Activated B cell treated with CpG ODN at 0.5 μM for 24 hours (primary cell): ENCODE measurements at places on chromosomes 12 and 14. TPM values are rescaled to one million over a fixed set of nuclear protein-coding genes. Genes with fewer than 3 reads are reported as not detected.

The TBX3 gene
- not detected in 2 replicates for total RNA-seq

GRCh38 chr12:79227091-79227490, 362.5 kb downstream of the SYT1 start:
- no peak overlapping the region for H3K27ac ChIP-seq
- no peaks in the 10 kb centered on the region for H3K36me3 ChIP-seq
- no peak for DNase-seq
- H3K27me3 ChIP-seq: no peaks in the 10 kb centered on the region
- no peak overlapping the region for H3K4me3 ChIP-seq
- no peaks in the 10 kb centered on the region for H3K4me1 ChIP-seq

- H3K27ac ChIP-seq: no peak overlapping the region
- no peak for DNase-seq
- no peaks in the 10 kb centered on the region for H3K27me3 ChIP-seq
- peaks cover 35% of the 10 kb centered on the region for H3K36me3 ChIP-seq
- no peak overlapping the region for H3K4me3 ChIP-seq
Observed at GRCh38 chr14:75153295-75153694, 23.1 kb downstream of the TMED10 start.

The ITGA7 gene
- 1.4 and 2.1 TPM in 2 replicates for total RNA-seq

GRCh38 chr14:93430315-93431035, at the start of gene UNC79:
Gene UNC79 (plus strand): TSS chr14:93430939. CDS start chr14:93431030, 91 bp downstream.
- H3K27ac ChIP-seq: no peak within 1 kb of the TSS
- H3K27me3 ChIP-seq: peaks cover 40% of the 10 kb centered on the region
- no peak within 1 kb of the TSS for H3K4me3 ChIP-seq
- peaks cover 4% of the 10 kb centered on the region for H3K4me1 ChIP-seq
- no peak for DNase-seq

- H3K4me3 ChIP-seq: no peak overlapping the region
- no peaks in the 10 kb centered on the region for H3K36me3 ChIP-seq
- peaks cover 6% of the 10 kb centered on the region for H3K4me1 ChIP-seq
- no peak for DNase-seq
Observed at GRCh38 chr14:73833530-73834260, 17.9 kb upstream of the PTGR2 start.

- H3K27me3 ChIP-seq: no peaks in the 10 kb centered on the region
- peaks cover 6% of the 10 kb centered on the region for H3K4me1 ChIP-seq
- no peak overlapping the region for H3K4me3 ChIP-seq
- DNase-seq: no peak
Observed at GRCh38 chr14:50355692-50356091, 41.0 kb downstream of the CDKL1 start.

The OXA1L gene
- 174 and 190 TPM in 2 replicates for total RNA-seq

DNA sequence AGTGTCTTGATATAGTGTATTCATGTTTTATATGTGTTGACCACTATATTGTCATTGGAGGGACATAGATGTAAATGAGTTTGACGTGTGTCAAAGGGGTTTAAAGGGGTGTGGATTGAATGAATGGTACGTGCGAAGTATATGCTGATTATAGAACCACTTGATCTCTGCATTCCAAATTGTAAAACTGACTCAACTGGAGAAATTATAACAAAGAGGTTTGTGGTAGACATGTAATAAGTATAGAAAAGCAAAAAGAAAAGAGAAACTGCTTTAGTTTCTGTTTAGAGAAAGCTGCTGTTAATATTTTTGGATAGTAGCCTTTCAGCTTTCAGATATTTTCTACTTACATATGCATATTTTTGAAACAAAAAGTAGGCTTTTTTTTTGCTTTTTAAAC, 8.9 kb upstream of the MYRFL start:
- no peak overlapping the region for H3K27ac ChIP-seq
- H3K36me3 ChIP-seq: peaks cover 37% of the 10 kb centered on the region
- no peaks in the 10 kb centered on the region for H3K4me1 ChIP-seq
- no peak overlapping the region for H3K4me3 ChIP-seq

GRCh38 chr12:114975640-114976310, 291.8 kb upstream of the TBX3 start:
- H3K4me1 ChIP-seq: no peaks in the 10 kb centered on the region
- no peak overlapping the region for H3K4me3 ChIP-seq
- H3K27me3 ChIP-seq: no peaks in the 10 kb centered on the region
- DNase-seq: no peak

- no peak for DNase-seq
- H3K27ac ChIP-seq: no peak overlapping the region
- no peaks in the 10 kb centered on the region for H3K4me1 ChIP-seq
- H3K4me3 ChIP-seq: no peak overlapping the region
Observed at GRCh38 chr14:30410986-30411385, 148.0 kb upstream of the G2E3 start.
